ENCODE measurements at places on chromosomes 16 and 17.

DNA sequence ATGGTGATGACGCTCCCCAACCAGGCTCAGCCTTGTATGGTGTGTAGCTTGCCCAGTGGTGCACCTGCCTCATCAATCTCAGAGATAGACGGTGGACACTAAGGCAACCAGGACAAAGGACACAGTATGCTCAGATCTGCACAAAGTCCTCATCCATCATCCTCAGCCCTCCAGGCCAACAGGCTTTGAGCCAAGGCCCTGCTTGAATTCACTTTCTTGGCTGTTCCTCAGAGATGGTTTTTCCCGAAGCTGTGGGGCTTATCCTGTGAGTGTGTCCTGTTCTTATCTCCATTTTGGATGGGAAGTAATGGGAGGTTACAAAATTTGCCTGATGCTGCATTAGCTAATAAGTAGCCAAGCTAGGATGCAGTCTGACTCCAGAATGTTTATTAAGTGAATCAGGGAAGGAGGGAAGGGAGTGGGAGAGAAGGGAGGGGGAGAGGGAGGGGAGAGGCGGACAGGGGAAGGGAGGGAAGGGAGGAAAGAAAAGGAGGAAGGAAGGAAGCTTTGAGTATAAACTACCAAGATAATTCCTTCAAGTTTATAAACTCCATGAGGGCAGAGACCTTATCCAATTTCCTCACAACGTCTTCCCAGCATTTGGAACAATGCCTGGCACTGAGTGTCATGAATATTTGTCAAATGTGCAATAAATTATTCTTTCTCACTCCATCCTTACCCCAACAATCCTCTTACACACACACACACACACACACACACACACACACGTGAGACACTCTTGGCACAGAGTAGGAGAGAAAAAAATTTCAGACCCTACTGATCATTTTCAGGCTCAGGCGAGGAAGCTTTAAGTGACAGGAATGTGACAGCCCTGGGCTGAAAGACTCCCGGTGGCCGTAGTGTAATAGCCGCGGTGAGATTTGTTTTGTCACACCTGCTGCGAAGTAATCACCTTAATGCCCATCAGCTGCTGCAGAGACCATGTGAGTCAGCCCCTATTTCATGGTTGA is 84.3 kb downstream of the BMERB1 start:
- DNase-seq: no peak

DNA sequence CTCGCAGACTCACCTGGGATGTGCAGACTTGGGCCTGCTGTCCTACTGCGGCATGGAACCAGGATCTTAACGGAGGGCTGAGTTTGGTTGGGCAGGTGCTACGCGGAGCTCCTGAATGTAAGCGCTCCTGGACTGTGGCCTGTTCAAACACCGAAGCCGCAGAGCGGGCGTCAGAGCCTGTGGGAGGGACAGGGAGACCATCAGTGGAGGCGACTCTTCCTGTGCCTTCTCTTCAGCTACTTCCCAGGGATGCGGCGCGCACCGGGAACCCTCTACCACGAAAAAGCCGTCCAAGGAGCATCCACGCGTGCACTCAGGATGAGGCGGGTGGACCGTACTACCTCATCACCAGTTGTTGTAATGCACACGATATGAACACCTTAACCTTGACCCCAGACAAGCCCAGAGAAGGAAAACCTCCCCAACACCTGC is 2.0 kb downstream of the USP36 start:
- DNase-seq: no peak

DNA sequence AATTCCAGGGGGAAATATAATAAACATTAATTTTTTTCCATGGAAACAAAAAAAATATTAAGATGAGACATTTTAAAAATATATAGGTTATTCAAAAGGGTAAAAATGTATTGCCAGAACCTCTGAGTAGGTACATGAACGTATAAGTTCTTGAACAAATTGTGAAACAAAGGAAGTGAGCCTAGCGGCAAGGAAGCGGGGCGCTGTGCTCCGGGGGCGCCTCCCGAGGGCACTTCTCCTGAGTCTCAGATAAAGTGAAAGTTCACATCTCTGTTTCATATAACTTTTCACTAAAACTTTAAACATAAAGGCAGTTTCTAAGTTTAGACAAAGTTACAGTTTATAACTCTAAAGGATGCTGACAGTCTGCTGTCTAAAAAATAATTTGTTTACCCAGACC is 52.3 kb downstream of the TNRC6C start:
- DNase-seq: no peak

DNA sequence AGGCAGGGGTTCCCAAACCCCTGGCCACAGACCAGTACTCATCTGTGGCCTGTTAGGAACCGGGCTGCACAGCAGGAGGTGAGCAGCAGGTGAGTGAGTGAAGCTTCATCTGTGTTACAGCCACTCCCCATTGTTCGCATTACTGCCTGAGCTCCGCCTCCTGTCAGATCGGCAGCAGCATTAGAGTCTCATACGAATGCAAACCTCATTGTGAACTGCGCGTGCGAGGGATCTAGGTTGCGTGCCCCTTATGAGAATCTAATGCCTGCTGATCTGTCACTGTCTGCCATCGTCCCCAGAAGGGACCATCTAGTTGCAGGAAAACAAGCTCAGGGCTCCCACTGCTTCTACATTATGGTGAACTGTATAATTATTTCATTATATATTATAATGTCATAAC is 25.1 kb upstream of the RMI2 start:
- no peak for DNase-seq

DNA sequence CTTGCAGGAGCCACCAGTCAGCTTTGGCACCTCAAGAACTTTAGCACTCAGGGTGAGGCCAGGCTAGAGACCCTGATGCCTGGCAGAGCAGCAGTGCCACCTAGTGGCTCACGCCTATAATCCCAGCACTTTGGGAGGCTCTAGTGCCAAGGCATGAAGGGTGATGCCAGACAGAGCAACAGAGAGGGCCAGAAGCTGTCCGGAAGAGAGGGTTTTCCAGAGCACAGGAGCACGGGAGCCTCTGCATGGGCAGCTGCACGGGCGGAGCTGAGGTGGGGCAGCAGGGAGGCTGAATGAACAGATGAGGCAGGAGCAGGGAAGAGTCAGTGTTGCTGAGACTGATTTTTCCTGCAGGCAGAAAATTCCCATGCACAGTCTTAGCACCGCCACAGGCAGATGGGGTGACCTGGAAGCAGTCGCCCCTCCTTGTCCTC is 38.9 kb downstream of the MYH3 start:
- DNase-seq: peak; percentile 42

DNA sequence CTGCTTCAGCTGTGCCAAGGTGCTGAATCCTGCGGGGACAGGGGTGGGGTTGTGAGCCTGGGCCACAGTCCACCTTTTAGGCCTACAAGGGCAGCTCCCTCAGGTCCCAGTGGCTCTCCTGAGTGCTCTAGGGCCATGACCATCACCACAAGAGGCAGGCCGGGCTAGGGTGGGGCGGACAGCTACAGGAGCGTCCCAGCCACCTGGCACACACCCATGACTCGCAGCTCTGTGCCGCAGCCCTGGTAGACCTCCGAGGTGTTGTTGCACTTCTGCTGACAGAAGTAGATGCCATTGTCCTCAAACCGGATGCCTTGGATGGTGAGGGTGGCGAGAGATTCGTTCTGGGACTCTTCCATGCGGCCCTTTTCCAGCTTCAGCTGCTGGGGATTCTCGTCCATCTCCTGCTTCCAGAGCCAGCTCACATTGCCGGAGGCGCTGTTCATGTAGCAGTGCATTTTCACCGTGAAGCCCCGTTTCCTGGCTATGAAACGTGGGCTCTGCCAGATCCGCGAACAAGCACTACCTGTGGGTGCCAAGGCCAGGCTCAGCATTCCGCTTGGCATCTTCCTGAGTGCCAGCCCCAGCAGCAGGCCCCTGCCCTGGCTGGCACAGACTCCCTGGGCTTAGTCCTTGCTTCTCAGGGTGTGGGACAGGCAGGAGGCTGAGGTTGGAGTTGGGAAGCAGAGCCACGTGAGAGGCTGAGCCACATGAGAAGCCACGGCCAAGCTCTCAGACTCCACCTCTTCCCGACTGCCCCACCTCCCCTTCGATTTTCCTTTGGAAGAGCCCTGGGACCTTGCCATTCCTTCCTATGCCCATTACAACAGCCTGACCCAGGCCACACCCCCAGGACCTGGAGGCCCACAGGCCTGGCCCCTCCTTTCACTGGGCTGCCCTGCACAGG is 2.0 kb downstream of the CD79B start:
- no peak for DNase-seq

- DNase-seq: no peak
Observed at GRCh38 chr17:7496470-7497183, 12.5 kb downstream of the POLR2A start.

DNA sequence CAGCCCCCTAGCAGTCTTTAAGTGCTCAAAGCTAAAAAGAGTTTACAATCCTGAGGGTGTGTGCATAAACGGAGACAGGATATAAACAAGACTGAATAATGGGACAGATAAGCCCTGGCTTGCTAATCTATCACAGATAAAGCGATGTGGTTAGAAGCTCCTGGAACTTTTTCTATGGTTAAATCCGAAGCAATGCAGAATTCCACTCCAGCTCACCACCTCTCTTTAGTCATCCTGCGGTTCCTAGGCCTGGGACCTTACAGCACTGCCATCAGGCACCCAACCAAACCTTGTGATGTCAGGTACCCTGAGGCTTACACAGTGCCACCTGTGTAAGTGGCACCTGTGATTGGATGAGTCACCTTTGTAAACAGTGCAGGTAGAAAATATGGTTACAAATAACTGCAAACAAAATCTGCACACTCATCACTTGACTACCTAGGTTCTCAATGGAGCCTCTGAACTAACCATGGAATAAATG is 31.5 kb upstream of the B4GALNT2 start:
- no peak for DNase-seq

DNA sequence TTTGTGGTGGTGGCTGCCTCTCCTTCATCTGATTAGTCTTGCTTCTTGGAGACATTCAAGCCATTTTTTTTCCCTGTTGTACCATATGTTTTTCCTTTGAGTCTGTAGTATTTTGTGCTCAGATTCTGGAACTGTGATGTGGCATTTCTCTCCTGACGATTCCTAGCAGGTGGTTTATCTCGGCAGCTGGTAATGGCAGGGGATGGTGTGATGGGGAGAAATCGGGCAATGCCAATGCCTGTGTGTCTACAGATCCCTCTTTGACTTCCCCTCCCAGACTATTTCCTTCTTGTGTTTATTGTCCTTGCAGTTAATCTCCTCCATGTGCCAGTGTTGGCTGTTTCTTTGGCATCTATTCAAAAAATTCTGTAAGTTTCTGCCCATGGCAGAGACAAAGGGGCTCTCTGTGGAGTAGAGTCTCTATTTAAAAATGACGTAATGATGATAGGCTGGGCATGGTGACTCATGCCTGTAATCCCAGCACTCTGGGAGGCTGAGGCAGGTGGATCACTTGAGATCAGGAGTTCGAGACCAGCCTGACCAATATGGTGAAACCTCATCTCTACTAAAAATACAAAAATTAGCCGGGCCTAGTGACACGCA is 90.2 kb upstream of the ERCC4 start:
- DNase-seq: no peak

DNA sequence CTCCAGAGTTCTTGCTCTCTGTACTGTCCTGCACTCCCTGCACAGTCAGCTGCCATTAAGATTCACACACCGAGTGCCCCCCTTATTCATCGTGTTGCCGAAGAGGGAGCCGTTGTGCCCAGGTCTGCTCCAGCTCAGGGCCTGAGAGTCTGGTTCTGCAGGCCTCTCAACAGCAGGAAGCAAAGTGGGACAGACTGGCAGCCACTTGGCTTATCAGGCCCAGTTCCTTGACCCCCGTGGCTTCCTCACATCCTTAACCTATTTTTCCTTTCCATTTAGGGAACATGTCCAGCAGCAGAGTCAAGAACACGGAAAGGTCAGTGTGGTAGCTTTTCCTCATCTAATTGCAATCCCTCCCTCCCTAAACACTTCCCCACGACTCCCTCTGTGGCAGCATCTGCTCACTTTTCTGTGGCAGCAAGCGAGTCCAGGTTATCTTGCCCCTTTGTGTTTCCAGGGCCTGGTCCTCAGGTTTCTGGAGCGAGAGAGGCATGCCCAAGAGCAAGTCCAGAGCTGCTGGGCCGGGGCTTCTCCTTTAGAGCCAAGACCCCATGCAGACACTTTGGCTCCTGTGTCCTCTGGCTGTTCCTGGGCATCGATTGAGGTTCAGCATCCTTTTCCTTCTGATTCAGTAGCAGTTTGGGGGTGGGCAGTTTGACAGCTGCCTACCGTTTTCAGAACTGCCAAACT is 22.1 kb upstream of the ADAM11 start:
- no peak for DNase-seq

- no peak for DNase-seq
Observed at GRCh38 chr16:50368410-50369132, at the start of gene BRD7. TSS of gene BRD7 (minus strand) at chr16:50368988. CDS start at chr16:50368774, 214 bp downstream.

- no peak for DNase-seq
Observed at GRCh38 chr17:47703191-47703591, 9.2 kb downstream of the TBKBP1 start.

DNA sequence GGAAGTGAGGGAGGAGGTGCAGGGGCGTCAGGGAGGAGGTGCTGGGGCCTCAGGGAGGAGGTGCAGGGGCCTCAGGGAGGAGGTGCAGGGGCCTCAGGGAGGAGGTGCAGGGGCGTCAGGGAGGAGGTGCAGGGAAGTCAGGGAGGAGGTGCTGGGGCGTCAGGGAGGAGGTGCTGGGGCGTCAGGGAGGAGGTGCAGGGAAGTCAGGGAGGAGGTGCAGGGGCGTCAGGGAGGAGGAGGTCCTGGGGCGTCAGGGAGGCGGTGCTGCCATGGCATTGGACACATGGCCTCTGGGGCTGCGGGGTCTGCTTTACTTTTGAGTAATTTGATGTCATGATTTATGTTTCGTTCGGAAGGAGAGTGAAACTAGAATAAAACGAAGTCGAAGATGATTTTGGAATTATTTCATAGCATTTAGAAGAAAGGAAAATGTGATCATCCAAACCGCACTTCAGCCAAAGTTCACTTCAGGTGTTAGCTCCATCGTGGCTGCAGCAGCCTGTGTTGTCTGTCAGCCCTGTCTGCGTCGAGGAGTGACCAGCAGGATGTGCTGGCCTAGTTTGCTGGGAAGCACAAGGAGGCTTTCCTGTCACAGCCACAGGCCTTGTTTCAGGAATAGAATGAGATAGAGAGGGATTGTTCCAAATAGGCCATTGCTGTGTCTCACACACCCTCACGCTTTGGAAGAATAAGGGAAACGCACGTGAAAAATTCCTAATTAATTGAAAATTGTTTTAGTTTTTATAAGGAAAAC is 42.8 kb downstream of the RAB11FIP3 start:
- no peak for DNase-seq

- no peak for DNase-seq
Observed at GRCh38 chr17:1164935-1165556, 14.7 kb downstream of the ABR start.

- peak; percentile 16 for DNase-seq
Observed at GRCh38 chr16:27745348-27745747, 195.4 kb downstream of the KATNIP start.
